NCI-H1694 (cell line): ENCODE measurements at places on chromosomes 12 and 14.

- no peak for DNase-seq
Measured at GRCh38 chr14:77526266-77526665, 27.6 kb upstream of the ISM2 start.

DNA sequence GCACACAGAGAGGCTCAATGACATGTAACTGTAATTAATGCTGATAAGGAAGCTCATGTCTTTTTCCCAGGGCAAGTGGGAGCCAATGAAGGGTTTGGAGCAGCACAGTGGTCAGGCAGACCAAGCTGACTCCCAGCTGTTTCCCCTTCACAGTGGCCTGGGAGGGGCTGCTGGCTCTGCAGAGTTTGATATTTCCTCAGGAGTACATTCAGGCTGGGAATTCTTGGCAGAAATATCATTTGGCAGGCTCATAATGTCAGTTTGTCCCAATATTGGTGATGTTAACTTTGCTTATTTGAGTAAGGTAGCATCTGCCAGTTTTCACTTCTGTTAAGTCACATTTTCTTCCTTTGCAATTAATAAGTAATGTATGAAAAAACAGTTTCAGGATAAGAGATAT, 247.0 kb downstream of the EMP1 start:
- no peak for DNase-seq

DNA sequence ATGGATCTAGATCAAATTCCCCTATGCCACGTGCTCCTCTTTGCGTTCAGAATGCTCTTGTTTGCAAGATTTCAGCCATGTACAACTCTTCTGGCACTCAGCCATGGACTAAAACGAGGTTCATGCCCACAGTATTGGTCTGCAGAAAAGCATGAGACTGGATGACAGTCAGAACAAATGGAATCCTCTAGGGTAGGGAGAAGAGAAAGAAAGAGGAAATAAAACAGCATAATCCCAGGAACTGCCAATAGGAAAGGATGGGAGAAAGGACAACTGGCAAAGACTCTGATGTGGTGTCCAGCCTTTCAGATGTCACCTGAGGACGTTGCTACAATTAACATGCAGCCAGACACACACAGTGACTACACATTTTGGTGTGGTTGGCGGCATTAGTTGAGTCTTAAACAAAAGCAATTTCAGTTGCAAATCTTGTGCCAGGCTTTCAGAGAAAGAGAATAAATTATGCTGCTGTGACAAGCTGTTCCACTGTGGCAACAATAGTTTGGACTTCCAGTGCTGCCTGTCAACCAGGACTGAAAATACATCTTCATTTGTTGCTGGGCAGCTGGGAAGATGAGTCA, 338.0 kb downstream of the RGS6 start:
- DNase-seq, result no peak

- DNase-seq, result no peak
Measured at GRCh38 chr12:113127791-113128199, 7.8 kb downstream of the RASAL1 start.

DNA sequence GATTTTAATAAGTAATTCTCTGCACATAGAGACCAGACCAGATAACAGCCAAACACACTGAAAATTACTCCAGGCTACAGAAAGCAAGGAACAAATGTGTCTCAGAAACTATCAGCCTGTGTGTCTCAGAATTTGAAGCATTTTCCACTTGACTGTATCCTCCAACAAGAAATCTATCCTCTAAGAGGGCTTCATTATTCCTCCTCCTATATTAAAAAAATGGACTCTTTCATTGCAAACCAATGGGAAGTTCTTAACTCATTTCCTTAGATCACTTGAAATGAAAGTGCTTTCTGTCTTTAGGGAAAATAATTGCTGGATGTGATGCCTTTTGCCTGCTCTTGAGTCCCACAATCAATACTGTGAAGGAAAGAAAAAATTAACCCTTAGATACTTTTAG, 2.3 kb downstream of the ST8SIA1 start:
- DNase-seq, result no peak

- DNase-seq, result no peak
Measured at GRCh38 chr12:111569363-111570083, 29.6 kb downstream of the ATXN2 start.

- no peak for DNase-seq
Measured at GRCh38 chr12:31491841-31492598, 98.9 kb downstream of the DENND5B start.

GRCh38 chr12:14621826-14622225, 54.1 kb upstream of the PLBD1 start:
- DNase-seq, result no peak

DNA sequence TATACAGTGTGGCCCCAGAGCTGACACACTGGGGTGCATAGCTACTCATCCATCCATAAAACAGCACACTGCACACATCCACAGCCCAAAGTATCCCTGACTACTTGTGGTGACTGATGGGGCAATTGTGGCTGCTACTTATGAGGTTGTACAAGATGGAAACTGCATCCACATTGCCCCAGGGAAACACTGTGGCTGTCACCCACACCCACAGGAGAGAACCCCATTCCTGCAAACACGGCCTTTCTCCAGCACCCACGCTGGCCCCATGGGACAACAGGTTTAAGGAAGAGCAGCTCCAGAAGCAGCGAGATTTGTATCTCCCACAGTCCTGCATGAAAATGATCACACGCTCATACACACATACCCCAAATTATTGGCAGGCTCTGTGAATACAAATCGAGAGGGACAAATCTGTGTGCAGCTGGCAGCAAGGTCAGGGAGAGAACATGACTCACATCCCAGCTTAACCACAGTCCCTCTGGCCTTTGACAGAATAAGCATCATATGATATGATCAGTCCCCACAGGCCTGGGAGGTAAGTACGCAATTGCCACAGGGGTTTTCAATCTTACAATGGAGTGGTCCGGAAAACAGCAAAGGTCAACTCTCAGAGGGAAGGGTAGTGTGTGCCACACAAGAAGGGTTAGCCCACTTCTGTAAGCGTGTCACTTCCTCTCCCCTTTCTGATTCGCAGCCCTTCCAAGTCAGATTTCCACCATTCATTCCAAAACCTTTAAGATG, 61.9 kb downstream of the ESR2 start:
- no peak for DNase-seq

- no peak for DNase-seq
Measured at GRCh38 chr12:12592930-12593329, 18.7 kb upstream of the CREBL2 start.

- peak; percentile 27 for DNase-seq
Measured at GRCh38 chr12:124551268-124552144, 15.9 kb downstream of the NCOR2 start.

DNA sequence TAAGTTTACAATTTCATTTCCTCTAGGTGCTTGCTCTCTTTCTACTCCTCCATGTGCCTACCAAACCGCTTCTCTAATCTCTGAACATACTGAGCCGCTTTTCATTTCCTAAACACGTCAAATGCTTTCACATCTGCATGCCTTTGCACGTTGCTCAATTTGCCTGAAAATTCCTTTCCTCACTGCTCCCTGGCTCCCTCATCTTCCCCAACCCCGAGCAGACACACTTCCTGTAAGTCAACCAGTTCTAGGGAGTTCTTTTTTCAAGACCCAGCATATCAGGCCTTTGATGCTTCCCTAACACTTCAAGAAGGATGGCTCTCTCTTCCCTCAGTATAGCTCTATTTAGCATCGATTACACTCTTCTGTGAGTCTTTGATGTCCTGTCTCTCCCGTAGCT, 50.3 kb downstream of the LMO3 start:
- DNase-seq, result no peak

DNA sequence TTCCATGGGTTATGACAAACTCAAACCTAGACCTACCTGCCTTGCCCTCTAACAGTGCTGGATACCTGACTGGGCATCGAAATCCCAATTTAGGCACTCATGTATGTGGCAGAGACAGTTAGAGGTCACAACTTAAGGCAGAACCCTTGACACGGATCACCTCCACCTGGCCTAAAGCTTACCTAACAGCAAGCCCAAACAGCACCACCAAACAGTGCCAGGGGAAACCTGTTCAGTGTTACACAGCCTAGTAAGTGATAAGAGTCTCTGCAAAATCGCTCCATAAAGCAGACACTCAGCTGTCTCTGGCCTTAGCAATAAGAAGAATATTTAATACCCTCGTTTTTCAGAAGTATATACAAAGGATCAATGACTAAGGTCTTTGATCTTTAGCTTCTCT, 77.8 kb downstream of the SPPL3 start:
- no peak for DNase-seq

DNA sequence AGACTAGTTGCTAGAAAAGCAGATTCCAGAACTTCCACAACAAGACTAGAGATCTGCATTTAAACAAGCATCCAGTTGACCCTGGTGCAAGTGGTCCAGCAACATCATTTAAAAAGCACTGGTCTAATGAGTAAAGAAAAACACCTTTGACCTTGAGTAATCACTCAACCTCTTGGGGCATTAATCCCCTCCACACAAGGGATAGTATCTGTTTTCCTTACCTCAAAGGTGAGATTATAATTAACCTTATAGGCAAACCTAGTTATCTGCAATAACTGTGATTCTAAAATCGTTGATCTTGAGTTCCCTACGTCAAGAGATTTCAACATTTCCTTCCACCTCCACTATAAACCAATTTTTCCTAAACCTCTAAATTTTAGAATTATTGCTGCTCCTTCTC, 1.1 kb downstream of the KDM5A start:
- no peak for DNase-seq

- DNase-seq, result no peak
Measured at GRCh38 chr12:122422730-122423257, 325 bp upstream of the CLIP1 start.

DNA sequence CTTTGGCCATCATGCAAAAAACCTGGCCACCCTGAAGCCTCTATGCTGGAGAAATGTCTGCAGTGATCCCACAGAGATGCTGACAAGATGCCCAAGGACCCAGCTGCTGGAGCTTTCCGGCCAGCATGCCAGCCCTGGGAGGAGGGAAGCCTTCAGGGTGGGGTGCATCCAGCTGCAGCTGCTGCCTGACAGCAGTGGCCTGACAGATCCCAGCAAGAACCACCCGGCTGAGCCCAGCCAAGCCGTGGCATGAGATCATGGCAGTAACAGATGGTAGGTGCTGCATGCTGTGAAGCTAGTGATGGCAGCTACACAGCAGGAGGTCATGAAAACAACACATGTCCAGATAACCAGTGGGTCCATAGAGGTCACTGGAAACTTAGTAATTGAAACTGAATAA, 13.8 kb downstream of the CLBA1 start:
- DNase-seq, result peak; percentile 96

GRCh38 chr14:23722675-23723074, 86.5 kb downstream of the DHRS2 start:
- DNase-seq, result no peak

DNA sequence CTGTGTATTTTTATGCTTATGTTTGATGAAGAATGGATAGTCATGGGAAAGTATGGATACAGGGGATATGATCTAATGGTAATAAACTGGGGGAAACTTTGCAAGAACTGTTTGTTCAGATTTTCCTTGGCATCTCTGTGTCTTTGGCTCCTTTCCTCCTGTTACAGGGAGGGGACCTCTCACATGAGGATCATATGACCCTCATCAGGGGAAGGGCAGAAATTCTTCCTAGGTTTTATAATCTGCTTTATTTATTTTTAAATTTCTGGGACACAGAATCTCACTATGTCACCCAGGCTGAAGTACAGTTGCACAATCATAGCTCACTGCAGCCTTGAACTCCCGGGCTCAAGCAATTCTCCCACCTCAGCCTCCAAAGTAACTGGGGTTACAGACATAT, 526.5 kb downstream of the CCER1 start:
- DNase-seq, result no peak

- DNase-seq, result no peak
Measured at GRCh38 chr12:91870872-91871707, 274.6 kb downstream of the BTG1 start.

DNA sequence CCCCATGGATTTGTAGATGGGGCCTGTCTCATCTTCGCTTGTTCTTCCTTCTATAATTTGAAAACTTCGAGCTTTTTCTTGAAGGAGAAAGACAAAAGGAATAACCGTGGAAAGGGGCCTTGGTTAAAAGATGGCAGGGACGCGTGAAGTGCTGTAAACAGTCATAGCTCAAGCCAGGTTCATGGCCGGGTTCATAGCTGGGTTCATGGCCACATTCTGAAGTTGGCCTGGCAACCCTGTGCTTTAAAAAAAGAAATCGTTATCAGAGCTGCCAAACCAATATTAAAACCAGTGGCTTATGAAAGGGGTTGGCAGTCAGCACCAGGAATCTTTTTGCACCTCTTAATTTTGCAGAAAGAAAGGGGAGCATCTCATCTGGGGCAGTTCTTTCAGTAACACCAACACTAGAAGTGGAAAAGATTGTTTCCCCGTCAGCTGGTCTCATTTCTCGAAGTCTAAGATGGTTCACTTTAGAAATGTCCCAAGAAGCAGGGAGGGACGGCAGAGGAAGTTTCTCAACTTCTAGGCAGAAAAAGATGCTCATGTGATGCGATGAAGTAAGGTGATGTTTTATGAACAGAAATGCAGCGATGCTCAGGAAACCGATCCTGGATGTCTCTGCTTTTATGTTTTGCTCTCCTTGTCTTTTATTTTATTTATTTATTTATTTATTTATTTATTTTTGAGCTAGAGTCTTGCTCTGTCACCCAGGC, 193.1 kb upstream of the TBX3 start:
- no peak for DNase-seq

GRCh38 chr12:128387811-128388422, 120.9 kb downstream of the TMEM132C start:
- no peak for DNase-seq

- no peak for DNase-seq
Measured at GRCh38 chr12:68803948-68804656, 3.9 kb upstream of the MDM2 start.

- no peak for DNase-seq
Measured at GRCh38 chr12:92039046-92039445, 106.6 kb downstream of the BTG1 start.

DNA sequence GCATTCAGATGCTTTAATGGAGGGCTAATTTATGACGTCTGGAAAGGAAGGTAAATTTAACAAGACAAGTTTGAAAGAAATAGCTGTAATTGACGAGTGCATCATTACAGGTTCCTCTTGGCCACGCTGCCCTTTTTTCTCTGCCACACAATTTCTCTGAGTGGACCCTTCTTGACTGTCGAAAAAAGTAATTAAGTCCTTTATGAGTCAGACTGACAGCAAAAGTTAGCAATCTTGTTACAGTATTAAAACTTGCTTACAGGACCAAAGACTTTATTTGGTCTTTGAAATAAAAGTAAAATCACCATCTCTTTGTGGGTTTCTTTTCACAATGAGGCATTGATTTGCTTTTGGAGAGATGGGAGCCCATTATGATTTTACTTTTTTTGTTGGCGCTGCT, 42.6 kb downstream of the SAMD4A start:
- no peak for DNase-seq

GRCh38 chr14:24194873-24195185, 412 bp downstream of the TM9SF1 start:
- DNase-seq, result no peak

- no peak for DNase-seq
Measured at GRCh38 chr14:55303691-55304145, 32.5 kb downstream of the FBXO34 start.

GRCh38 chr14:31895646-31896045, 181.5 kb upstream of the ARHGAP5 start:
- no peak for DNase-seq

GRCh38 chr14:98976271-98976670, 295.7 kb downstream of the BCL11B start:
- DNase-seq, result no peak

- DNase-seq, result no peak
Measured at GRCh38 chr12:118373616-118374015, 909 bp upstream of the TAOK3 start.

- DNase-seq, result peak; percentile 51
Measured at GRCh38 chr14:106436310-106436905, 910.0 kb downstream of the TMEM121 start.
